NCI-H774 (cell line): ENCODE measurements at places on chromosomes 3 and 15.

DNA sequence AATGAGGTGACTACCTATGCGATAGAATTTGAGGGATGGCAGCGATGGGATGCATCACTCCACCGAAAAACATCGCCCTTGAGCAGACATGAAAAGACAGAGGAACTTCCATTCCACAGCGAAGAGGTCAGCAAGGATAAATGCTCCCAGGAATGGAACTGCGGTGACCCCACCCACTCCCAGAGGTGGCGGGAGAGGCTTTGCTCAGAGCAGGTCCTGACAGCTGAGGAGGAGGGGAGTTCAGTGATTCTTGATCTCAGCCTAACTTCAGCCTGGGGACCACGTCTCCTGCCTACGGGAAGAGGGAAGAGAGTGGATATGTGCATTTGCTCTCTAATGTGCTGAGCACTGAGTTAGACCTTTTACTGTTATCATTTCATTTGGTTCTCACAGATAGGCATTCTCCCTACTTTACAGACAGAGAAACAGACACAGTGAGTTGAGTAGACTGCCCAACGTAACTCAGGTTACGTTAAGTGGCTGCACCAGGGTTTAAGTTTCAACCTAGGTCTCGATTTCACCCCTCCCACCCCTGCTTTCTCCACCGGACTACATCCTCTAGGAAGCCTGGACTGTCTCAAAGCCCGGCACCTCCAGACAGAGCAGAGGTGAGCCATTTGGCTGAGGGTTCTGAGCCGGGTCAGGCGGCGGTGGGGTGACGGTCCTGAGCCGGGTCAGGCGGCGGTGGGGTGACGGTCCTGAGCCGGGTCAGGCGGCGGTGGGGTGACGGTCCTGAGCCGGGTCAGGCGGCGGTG lies 170.0 kb downstream of the RAB11A start:
- DNase-seq: no peak

GRCh38 chr15:45729141-45729540 lies 94.3 kb downstream of the SQOR start:
- no peak for DNase-seq

DNA sequence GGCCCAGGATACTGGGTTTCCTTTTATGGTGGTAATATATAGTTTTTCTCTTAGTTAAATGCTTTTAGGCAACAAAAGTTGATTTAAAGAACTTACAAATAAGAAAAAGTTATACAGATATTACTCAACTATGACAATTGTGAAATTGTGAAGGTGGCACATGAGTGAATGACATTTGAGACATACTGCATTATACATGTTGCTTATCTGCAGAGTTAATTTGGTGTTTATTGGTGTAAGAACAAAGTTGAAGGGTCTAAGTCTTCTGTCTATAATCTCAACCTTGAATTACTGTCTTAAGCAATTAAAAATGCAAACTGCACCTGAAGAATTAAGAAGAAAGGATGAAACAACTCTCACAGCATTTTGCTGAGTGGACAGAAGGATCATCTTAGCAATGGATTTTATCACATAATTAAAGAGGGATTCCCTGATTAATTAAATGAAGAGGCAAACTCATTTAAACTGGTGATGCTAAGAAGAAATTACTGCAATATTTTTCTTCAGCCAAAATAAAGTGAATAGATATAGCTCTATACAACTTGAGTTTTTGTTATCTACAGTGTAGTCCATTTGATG lies 298.9 kb upstream of the TGFBR2 start:
- no peak for DNase-seq

GRCh38 chr3:23728601-23729117 lies 77.1 kb upstream of the UBE2E1 start:
- no peak for DNase-seq

DNA sequence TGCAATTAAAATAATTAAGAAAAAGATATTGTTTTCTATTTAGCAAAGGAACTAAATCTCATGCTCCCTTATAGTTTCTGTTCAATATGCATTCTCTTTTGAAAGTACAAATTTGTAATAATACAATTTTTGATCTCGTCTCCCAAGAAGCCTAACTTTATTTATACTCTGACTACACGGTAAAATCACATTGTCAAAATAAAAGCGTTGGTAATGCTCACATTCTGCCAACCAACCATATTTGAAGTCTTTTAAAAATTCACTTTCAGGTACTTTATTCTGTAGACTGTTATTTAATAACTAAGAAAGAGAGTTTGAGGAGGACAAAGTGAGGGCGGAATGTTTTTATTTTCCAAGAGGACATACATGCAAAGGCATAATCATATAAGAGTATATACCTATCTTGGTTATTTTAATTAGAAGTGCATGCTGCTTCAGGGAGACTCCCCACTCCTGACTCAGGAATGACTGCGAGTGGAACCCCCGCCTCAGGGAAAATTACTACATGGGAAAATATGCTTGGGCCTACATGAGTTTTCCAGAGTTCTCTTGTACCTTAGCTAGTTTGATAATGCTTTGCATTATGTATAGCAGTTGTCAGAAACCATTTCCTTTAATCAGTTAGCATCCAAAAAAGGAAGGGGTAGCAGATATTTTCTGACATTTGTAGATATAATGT lies 19.3 kb downstream of the MBNL1 start:
- no peak for DNase-seq

- DNase-seq: no peak
These were observed 5.1 kb downstream of the LSAMP start for GRCh38 chr3:116440196-116440595.

- no peak for DNase-seq
These were observed 150.7 kb downstream of the SSR3 start for GRCh38 chr3:156404217-156404616.

GRCh38 chr3:45051685-45052084 lies 25.6 kb downstream of the CLEC3B start:
- DNase-seq: no peak

DNA sequence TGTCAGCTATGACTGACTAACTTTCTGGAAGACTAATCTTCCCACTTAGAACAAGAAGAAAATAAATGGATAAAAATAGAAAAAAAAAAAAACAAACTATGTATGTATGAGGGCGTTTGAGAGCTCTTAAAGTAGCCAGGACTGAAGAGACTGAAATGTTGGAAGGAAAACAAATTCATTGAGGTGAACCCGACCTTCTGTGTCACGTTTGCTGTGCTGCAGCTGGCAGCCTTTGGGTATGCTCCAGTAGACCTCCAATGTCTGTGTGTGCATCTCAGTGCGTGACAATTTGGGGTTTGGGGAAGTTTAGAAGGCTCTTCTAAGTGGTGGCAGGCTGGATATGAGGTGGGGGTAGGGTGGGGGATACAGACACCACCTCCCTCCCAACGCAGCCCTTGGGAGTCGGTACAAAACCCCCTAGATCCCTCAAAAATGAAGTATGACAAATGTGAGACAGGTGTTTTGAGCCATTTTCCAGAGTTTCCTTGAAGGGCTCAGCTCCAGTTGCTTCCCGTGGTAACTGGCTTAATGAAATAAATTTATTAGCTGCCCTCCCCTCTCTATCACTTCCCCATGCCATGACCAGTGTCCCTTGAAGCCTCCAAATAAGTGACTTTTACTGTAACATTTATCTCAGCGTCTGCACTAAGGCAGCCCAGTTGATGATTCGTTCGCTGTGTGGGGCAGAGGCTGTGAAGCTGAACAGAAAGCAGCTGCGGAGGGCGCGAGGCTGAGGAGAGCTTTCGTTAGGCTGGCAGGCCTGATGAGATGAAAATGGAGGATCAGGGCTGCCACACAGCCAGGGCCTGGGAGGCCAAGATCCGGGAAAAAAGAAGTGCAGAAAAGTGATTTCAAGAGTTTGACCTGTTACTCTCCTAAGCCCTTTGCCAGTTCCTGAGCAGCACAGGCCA lies 34.9 kb upstream of the GABRB3 start:
- DNase-seq: no peak

GRCh38 chr3:148528024-148528423 lies 169.7 kb upstream of the AGTR1 start:
- no peak for DNase-seq

- DNase-seq: peak; percentile 14
These were observed 53.6 kb upstream of the THRB start for GRCh38 chr3:24548278-24548677.

DNA sequence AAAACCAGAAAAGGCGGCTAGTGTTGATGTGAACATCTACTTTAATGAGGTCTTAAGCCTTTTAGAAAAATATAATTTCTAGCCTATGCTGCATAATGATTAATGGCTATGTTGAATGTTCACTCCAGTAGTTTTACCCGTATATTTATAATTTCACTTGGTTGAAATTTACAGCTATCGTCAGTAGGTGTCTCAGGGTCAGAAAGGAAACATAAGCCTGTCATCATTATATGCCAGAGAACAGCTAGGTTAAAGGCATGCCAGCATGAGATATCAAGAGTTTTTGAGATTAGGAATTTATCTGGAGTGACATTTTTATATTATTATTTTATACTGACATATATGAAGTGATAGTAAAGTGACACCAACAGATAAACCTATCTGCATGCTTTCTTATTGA lies 904.1 kb downstream of the OTOL1 start:
- no peak for DNase-seq

DNA sequence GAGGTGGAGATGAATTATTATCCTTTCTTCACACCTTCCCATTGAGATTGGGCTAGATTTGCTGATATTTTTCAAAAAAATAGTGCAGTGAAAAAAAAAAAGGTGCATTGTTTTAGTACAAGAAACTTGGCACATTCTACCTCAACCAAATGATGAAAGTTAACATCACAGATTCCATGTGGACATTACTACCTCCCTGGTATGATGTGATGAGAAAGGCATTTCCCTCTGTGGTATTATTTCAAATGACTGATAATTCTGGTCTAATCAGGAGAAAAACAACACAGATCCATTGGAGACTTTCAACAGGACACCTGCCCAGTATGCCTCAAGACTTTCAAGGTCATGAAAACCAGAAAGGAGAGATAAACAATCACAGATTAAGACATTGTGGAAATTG lies 313.4 kb downstream of the BCHE start:
- DNase-seq: no peak

DNA sequence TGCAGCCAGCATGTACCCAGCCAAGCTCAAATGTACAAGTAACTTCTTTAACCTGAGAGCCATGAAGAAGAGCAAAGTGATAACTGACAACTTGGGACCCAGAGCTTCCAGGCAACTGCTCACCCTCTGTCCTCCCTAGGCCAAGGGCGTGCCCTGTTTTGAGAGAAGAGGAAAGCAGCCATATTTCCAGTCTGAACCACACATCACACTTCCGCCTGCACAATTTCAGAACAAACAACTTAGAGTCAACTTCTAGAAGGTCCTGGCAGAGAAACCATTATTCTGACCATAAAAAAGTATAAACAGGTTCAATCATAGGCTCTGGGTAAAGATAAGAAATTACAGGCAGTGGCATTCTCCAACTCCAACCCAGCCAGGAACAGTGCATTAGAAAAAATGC lies 50.1 kb downstream of the ITGB5 start:
- DNase-seq: no peak

GRCh38 chr3:72962317-72962716 lies 34.3 kb upstream of the PPP4R2 start:
- no peak for DNase-seq

DNA sequence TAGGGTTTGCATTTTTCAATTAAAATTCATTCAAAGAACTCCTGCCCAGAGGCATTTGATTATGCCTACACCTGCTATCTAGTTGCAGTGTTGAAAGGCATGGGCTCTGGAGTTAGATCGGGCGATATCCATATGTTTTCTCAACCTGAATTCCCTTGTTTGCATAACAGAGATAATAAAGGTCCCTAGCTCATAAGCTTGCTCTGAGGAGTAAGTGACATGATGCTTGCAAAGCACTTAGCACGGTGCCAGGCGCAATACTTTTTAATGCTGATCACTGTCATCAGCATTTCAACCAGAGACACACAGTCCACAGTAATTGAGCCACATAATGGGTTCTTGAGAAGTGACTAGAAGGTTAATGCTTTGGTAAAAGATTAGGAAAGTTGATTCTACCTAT lies 106.3 kb upstream of the SAMMSON start:
- DNase-seq: no peak

GRCh38 chr3:76943058-76943457 lies 96.8 kb upstream of the ROBO2 start:
- DNase-seq: no peak

DNA sequence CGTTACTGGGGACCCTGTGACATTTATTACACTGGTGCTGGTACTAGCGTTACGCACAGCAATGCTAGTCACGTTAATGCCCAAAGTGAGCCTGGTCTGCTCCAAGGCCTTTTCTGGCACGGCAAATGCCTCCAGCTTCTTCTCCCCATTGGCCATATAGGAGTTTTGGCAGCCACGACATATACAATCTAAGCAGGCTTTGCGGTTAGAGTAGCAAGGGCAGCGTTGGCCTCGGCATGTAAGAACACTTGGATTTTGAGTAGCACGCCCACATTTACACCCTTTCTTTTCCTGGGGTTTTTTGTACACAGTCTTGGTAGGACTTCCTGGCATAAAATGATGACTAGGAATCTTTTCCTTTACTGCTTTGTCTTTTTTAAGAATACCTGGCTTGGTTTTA lies 44.9 kb downstream of the MSL2 start:
- DNase-seq: no peak

- DNase-seq: no peak
These were observed 395.3 kb downstream of the IL5RA start for GRCh38 chr3:2714834-2715233.

DNA sequence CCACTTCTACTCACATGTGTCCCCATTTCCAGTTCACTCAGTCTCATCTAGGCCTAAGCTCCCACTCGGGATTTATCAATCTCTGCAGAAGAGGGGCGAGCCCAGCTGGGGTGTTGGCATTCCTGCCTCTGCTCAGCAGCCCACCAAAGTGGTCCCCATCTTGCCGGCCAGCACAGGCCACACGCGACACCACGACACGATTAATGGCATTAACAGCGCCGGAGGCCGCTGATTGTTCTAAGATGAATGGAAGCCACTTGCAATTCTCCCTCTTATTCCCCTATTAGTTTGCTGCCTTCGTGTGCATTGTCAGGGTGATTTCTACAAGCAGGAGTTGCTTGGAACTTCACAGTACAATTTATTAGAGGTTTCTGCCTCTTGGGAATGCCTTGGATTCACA lies 477.3 kb downstream of the SHQ1 start:
- no peak for DNase-seq

DNA sequence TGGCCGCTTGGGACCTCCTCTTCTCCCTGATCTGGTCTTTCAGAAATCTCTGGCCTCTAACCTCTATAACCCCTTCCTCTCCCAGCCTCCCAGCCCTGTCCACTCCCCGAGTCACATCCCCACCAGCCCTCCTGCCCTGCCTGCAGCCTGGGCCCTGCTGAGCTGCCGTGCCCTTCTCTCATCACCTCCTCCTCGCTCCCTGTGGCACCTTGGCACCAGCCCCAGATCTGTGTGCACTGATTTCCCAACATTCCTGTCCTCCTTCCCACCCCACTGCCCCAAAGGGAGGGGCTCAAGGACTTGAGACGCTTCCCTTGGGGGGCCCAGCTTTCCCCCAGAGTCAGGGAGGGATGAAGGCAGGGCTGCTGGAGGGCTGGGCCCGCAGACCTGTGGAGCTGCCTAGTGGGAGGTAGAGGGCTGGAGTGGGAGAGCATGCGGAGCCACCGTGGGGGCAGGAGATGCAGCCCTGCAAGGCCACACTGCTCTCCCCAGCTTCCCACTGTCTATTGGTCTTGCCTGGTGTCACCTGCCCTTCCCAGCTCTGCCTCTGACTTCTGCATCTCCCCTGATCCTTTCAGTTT lies 42.7 kb downstream of the EXOG start:
- no peak for DNase-seq
